ENCODE measurements at places on chromosomes 13 and 19.
A peak's percentile ranks its signal among the peaks of the same experiment; 100 is the strongest.

GRCh38 chr19:18319591-18320135, 3.2 kb downstream of the LSM4 start:
- DNase-seq = peak; percentile 62

GRCh38 chr13:53336441-53337160, 308.0 kb downstream of the OLFM4 start:
- peak; percentile 69 for DNase-seq

- DNase-seq = no peak
These were observed 19.6 kb downstream of the USP12 start for GRCh38 chr13:27151798-27152599.

GRCh38 chr13:108830916-108831315, 201.5 kb downstream of the MYO16 start:
- DNase-seq = no peak

DNA sequence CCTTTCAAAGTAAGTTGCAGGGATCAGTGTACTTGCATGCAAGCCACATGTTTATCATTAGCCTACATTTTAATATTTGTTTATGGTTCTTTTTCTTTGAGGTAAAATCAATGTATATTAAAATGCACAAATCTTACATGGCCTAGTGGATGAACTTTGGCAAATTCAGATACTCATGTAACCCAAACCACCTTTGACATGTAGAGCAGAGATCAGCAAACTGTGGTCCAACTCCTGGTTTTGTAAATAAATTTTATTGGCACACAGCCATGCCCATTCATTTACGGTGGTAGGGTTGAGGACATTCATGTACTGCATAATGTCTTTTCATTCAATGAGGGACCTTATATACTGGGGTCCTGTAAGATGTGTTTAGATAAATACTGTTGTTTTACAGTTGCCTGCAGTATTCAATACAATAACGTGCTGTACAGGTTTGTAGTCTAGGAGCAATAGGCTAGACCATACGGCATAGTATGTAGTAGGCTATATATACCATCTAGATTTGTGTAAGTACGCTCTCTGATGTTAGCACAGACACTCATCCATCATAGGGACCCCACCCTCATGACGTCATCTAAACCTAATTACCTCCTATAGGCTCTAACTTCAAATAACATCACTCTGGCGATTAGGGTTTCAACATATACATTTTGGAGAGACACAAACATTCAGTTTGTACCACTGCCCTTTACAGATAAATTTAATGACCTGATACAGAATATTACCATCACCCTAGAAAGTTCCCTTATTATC, 5.7 kb downstream of the NDFIP2 start:
- DNase-seq = no peak

DNA sequence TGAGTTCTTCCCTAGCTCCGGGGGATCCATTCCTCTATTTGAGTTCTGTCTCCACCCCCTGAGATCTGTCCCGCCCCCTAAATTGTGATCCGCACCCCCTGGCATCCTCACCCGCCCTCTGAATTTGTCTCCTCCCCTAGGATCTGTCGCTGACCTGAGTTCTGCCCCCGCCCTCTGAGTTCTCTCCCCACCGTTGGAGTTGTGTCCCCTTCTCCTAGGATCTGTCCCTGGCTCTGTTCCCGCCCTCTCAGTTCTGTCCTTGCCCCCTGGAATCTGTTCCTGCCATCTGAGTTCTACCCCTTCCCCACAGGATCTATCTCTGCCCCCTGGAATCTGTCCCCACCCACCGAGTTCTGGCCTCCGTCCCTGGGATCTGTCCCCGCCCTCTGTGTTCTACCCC, 1.0 kb upstream of the SLC17A7 start:
- DNase-seq = peak; percentile 68

DNA sequence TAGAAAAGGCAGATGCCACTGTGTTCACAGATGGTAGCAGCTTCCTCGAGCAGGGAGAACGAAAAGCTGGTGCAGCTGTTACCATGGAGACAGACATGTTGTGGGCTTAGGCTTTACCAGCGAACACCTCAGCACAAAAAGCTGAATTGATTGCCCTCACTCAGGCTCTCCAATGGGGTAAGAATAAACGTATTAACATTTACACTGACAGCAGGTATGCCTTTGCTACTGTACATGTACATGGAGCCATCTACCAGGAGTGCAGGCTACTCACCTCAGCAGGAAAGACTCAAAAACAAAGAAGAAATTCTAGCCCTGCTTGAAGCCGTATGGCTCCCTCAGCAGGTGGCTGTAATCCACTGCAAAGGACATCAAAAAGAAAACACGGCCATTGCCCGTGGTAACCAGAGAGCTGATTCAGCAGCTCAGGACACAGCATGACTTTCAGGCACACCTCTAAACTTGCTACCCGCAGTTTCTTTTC, 197.7 kb downstream of the ZNF737 start:
- peak; percentile 96 for DNase-seq

GRCh38 chr13:112072534-112073244, 5.7 kb downstream of the SOX1 start:
- DNase-seq = peak; percentile 96

DNA sequence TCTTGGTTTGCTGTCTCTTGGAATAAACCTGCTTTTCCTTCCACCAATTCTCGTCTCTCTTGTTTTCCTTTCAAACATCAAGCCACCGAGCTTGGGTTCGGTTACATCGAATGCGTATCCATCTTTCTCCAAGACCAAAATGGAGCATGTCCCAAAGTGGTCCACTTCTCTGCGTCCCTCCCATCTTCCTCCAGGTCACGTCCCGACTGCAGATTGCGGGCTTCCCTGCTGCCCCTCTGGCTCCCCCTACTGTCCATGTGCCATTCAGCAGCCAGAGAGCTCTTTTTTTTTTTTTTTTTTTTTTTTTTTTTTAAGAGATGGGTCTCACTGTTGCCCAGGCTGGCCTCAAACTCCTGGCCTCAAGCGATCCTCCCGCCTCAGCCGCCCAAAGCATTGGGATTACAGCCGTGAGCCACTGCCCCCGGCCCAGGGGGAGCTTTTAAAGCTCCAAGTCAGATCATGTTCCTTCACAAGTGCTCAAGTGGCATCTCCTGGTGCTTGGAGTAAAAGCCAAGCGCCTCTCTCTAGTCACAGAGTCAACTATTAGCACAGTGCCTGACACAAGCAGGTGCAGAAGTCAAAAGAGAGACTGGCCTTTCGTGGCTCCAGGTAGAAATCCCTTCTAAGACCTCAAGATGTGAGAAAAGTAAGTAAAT, 10.0 kb downstream of the COL5A3 start:
- DNase-seq = peak; percentile 52

DNA sequence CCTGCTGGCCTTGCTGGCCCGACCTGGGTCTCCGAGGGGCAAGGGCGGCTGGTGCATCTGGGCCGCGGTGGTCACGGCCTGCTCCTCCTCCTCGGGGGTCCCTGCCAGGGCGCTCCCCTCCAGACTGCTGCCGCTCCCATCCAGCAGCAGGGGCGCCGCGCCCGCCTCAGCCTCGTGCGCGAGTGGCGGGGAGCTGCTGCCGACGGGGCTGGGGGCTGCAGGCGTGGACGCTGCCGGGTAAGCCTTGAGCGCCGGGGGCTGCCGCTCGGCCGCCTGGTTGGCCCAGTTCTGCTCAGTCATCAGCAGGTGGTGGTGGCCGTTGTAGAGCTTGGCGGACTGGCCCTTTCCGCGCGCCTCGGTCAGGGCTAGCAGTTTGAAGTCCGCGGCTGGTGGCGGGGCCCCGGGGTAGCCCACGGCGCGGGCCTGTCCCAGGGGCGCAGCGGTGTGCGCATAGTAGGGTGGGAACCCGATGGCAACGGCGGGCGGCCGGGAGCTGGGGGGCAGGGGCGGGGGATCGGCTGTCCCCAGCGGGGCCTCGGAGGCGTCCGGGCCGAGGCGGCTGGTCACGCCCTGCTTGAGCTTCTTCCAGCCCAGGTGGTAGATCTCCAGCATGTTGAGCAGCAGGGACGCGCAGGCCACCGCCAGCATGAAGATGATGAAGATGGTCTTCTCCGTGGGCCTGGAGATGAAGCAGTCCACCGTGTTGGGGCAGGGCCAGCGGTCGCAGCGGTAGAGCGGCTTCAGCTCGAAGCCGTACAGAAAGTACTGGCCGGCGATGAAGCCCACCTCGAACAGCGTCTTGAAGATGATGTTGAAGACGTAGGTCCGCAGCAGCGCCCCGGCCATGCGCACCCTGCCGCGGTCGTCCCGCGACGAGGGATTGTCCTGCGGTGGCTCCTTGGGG, 18.6 kb downstream of the GJA3 start:
- DNase-seq = no peak

- DNase-seq = peak; percentile 73
These were observed 3.2 kb downstream of the KLK2 start for GRCh38 chr19:50876456-50876855.

GRCh38 chr19:2306971-2307370, 983 bp downstream of the LINGO3 start:
- DNase-seq = no peak

- no peak for DNase-seq
These were observed 18.5 kb upstream of the C19orf33 start for GRCh38 chr19:38285567-38285966.

DNA sequence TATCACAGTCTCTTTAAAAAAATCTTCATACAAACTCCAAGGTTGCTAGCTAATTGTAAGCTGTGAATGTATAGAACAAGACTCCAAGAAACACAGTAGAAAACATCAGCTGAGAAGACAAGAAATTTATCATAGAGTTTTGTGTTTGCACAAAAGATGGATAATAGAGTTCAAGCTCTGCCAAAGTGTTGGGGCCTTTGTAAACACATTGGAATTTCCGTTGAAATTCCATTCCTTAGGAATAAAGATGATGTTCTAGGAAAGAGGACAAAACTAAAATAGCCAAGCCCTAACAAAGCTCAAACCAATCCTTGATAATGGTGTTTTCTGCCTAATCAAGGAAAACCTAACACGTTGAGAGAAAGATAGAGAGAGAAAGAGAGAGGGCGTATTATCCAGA, 20.6 kb downstream of the LRRC63 start:
- no peak for DNase-seq

GRCh38 chr19:38701455-38702063, 42.7 kb downstream of the CAPN12 start:
- no peak for DNase-seq

DNA sequence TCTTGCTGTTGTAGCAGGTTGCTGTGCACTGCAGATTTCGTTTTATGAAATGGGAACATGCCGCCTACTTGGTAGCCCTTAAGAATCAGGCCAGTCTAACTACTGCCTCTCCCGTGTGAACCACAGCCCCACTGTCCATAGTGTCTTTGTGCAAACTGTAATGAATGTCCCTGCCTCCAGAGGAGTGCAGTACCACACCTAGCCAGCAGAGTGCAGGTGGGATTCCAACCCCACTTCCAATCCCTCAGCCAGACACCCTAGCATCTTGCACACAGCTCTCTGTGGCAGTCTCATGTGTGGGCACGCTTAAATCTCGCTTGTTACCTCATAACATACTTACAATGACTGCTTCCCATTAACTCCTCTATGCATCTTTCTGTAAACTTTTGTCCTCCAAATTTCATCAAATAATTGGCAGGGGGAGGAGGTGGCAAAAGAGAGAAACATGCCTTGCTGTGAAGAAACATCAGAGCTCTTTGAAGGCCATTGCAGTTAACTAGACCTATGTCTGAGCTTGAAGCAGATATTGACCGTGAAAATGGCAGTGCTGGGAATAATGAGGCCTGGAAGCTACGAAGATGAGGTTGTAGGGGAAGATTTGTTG, 47.2 kb downstream of the ZAR1L start:
- DNase-seq = peak; percentile 66

DNA sequence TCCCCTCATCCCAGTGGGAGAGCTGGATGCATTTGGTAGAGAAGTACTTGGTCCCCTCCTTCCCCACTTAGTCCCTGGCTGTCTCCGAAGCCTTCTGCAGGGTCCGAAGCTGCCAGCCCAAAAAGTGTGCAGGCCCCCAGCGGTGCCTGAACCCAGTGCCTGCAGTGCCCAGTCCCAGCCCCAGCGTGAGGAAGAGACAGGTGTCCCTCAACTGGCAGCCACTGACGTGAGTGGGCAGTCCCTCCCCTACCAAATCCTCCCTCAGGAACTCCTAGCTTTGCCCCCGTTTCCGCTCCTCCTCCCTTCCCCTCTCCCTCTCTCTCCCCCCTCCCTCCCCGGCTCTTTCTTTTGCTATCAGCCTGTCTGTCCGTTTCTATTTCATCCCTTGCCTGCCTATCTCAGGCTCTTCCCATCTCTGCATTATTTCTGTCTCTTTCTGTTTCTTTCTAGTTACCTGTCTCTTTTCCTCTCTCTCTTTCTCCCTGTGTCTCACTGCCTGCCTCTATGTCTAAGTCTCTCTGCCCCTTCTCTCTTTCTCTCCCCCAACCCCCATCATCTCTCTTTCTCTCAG, 1.8 kb upstream of the LTBP4 start:
- peak; percentile 47 for DNase-seq

DNA sequence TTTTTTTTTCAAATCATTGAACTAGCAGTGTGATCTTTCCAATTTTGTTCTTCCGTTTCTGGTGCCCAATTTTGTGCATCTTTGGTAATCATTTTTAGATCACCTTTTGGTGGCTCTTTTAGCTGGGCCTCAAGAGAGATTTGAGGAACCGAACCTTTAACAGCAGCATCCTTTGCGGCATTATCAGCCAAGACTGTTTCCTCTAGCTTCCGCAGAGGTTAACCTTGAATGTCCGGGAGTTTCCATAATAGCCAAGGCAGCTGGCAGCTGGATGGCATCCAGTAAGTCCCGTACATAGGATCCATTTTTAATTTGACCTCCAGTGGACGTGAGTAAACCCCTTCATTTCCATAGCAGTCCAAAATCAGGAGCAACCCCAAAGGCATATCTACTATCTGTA, 9.6 kb downstream of the IRGC start:
- DNase-seq = no peak
